ENCODE measurements at places on chromosomes 4 and X.

GRCh38 chrX:150211988-150212387 is 151.1 kb upstream of the MAMLD1 start:
- no peak for DNase-seq

DNA sequence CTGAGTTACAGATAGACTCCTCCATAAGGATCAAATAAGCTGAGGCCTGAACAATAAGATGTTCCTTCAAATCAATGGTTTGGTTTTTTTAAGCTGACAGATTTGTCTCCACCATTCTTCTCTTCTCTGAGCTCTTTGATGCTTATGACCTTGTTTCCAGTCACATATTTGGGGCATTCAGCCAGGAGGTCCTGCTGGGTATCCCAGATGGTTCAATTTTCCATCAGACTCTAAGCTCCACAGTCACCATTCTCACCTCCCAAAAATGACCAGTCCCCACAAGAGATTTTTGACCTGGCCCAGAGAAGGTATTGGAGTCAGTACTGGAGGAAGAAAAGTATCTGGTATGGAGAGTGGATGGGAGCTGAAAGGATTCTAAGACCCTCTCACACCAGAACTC is 74.6 kb upstream of the FRMPD3 start:
- DNase-seq: no peak

GRCh38 chrX:38172596-38172995 is 48.1 kb downstream of the SRPX start:
- DNase-seq: no peak

- no peak for DNase-seq
Observed at GRCh38 chrX:68992821-68993397, 164.1 kb downstream of the EFNB1 start.

- no peak for DNase-seq
Observed at GRCh38 chrX:107560980-107561379, 67.3 kb upstream of the PRPS1 start.

DNA sequence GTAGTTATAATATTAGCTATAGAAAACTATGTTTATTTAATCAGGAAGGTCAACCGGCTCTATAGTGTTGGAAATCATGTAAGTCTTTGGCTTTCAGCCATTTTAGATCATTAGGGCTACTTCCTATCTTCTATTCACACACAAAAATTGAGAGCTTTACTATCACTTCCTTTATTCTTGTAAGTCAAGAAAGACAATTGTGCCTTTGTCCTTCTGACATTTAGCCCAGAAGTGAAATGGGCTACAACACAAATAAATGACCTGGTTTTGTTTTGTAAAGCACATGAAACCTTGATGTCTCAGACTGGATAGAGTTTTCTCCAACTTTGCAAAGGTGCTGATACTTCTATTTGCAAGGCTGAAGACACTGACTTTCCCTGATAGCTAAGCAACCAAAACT is 122.4 kb upstream of the ACSL4 start:
- no peak for DNase-seq

GRCh38 chr4:186693159-186693815 is 30.4 kb downstream of the FAT1 start:
- peak; percentile 95 for DNase-seq

DNA sequence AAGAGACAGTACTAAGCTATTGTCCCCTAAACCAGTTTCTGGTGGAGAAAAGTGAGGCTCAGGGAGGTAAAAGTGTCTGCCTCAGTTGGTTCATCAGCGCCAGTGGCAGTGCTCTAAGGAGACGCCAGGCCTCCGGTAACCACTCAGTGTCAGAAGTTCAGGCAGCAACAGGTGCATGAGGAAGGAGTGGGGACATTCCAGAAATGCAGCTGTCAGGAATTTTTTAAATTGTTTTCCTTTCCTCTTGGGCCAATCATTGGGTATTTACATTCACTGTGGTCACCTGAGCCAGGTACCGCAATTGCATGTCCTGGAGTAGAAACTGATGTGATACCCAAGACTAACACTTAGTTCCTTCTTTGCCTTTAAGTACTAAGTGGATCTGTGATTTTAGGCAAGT is 40.2 kb upstream of the HS3ST1 start:
- no peak for DNase-seq

DNA sequence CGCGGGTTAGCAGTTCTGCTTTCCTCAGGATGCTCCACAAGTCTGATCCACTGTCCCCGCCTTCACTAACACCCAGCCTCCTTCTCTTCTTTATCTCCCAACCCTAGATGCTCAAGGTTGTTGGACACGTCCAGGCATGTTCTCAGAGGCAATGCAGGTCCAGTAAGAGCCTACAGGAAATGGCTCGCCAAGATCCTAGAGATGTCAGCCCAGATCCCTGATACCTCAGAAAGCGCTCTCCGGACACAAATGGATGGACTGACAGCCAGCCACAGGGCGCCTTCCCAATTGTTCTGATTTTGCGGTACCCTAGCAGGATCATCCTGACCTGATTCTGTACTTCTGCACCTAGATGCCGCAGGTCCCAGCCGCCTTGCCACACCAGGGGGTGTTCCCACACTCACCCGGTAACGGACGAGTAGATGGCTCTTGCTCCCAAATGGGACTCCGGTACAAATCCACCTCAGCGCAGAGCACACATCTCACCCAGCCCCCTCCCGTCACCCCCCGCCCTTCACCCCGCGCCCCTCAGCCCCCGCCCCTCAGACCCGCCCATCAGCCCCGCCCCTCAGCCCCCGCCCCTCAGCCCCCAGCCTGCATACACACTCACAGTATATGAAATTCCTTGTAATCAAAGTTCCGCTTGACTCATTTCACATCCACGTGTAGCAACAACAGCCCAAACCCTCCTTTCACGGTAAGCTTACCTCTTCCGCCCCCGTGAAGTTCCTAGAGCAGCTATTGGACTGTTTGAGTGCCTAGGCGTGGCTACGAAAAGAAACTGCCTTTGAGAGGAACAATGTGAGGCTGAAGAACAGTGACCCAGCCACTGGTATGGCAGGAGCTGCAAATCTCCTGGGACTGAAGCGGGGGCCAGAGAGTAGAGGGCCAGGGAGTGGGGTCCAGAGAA is at the start of gene EDA2R:
EDA2R (minus strand) TSS at position 488 of the 910 bp plus-strand sequence. CDS start 23,058 bp downstream, outside the sequence.
- no peak for DNase-seq

GRCh38 chrX:133908223-133908955 is 77.0 kb downstream of the GPC3 start:
- DNase-seq: no peak

DNA sequence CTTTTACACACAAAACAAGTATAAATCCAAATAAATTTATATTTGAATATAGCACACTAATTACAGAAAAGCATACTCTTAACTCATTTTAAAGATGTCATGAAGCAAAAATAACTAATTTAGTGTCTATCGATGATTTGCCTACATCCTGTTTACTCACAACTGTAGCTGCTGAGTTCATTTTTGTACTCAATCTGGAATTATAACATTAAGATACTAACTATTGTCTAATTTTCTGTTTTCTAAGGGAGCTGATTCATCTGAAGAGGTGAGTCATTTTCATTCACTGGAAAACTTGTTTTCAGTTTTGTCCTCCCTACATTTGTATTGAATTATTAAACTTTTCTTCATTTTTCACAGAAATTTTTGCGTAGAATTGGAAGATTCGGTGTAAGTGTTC is 3.7 kb downstream of the STATH start:
- no peak for DNase-seq

DNA sequence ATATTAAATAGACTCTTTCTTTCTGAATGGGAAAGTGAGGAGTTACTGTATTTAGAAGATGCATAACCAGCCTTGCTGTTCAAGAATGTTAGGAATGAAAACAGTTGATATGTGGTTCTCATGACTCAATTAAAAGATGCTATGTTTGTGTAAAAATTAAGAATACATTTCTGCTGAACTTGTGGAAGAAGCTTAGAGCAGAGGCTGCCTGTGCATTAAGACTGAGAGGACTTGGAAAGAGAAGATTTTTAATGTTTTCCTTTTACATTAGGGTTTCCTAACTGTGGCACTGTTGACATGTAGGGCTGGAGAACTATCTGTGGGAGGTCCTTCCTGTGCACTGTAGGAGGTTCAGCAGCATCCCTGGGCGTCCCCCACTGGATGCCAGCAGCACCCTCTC is 137.7 kb downstream of the GPR143 start:
- no peak for DNase-seq

DNA sequence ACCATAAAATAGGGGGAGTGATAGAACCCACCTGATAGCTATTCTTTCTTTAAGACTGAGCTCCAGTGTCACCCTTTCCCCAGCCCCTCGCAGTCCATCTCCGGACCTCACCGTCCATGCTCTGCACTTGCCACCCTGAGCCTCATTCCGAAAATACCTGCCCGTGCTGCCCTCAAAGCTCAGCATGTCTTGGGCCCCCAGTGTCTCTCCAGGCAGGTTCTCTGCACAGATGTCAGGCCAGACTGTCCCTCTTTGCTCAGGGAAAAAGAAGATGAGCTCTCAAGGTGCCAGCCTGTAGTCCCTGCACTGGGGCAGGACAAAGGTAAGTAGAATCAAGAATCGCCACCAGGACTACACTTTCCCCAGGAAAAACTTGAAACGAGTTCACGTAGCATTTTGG is 9.8 kb upstream of the WFS1 start:
- peak; percentile 43 for DNase-seq

DNA sequence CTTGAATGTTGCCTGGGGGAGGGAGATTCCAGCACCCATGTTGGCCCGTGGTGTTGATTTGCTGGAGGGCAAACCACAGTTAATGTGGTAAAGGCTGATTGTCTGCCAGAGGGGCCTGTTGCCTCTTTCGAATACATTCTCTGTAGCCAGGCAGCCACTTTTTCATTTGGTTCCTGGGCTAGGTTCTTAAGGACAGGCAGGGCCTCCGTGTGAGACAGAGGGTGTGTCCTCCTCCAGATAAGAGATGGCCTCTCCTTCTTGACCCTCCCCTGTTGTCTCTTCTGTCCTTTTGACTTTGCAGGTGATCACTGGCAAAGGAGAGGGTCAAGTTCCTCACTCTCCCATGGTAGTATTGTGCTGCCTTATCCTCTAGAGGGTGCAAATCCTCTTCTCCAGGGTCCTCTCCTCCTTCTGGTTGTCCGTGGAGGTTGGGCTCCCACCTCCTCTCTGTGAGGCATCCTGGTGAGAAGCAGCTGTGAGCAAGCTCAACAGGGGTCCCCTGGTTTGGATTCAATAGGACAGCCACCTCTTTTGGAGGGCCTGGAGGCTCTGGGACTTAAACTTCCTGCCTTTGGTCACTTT is 44.9 kb downstream of the ZNF182 start:
- DNase-seq: no peak

DNA sequence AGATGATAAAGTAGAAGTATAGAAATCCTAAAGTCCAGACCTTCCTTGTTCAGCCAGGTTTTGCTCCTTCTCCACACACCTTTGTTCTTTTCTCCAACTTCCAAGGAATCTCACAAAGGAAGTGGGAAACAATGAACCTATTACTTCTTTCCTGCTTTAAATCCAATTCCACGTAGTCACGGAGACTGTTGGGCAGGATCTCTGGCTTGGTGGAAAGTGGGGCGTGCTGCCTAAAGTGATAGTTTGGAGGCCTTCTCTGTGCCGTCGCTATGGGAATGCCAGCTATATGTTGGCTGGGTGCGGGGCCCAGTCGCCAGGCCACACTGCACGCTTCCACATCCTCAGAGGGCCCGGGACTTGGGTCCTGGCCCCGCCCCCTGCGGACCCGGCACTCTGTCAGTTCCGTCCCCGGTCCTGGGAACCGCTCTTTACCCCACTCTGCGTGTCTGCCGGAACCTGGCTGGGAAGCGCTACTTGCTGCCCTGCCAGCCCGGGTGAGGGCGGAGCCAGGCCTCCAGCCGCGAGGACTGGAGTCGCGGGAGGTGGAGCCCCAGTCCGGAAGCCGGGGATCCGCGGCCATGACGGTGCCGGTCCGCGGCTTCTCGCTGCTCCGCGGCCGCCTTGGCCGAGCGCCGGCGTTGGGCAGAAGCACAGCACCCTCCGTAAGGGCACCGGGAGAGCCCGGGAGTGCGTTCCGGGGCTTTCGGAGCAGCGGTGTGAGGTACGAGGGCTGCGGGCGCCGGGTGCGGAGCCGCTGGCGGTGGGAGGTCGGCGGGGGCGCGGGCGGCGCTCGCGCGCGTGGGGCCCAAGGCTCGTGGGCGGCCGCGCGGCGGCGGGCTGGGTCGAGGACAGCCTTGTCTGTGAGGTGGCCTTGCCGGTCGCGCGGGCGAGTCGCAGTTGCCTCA is at the start of gene MTHFD2L:
MTHFD2L (plus strand) TSS at position 558 of the 905 bp plus-strand sequence; CDS start at position 579, 21 bp downstream.
- peak; percentile 98 for DNase-seq

GRCh38 chr4:8916351-8916885 is 44.8 kb upstream of the HMX1 start:
- no peak for DNase-seq

DNA sequence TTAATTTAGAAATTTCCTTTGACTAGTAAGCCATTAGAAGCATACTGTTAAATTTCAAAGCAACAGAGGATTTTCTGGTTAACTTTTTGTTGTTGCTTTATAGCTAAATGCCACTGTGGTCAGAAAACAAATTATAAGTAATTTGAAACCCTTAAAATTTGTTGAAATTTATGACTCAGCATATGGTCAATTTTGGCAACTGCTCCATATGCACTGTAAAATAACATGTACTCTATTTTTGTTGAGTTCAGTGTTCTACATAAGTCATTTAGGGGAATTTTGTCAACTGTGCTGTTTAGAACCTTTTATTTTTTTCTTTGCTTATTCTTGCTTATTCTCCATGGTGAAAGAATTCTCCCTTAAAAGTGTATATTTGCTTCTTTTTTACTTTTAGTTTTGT is 28.6 kb downstream of the SCLT1 start:
- DNase-seq: no peak

DNA sequence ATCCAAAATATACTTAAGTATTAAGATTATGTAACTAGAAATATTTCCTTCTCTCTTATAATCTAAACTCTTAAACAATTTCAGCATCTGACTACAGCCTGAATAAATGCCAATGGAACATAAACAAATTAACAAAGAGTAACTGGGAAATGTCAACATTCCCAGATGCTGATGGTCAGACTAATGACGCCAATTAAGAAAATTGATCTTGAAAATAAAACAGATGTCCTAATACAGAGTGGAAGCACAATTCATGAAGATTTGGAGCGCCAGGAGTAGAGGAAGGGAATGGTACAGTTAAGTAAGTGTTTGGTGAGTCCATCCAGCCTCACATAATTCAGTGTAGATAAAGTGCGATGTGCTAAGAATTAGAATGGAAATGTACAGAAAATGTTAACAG is 203.7 kb upstream of the NWD2 start:
- DNase-seq: no peak

- DNase-seq: no peak
Observed at GRCh38 chrX:152641996-152642395, 4.3 kb downstream of the GABRQ start.

GRCh38 chr4:23889814-23890341 is at the start of gene PPARGC1A:
Gene PPARGC1A (minus strand): TSS chr4:23890047. CDS start chr4:23889957, 90 bp downstream.
- no peak for DNase-seq

- no peak for DNase-seq
Observed at GRCh38 chrX:130108647-130109428, 1.5 kb downstream of the ELF4 start.

GRCh38 chrX:136045008-136045407 is 59.8 kb downstream of the SLC9A6 start:
- no peak for DNase-seq

GRCh38 chr4:155615081-155615887 is 51.4 kb upstream of the GUCY1A1 start:
- no peak for DNase-seq

- no peak for DNase-seq
Observed at GRCh38 chrX:107831071-107831730, 5.5 kb downstream of the MID2 start.

Data from posterior vena cava (tissue), 2 donors.